ENCODE measurements at places on chromosomes 13 and 19. TPM values are rescaled to one million over a fixed set of nuclear protein-coding genes. Genes with fewer than 3 reads are reported as not detected.

Gene OLFM2
- 67.9 TPM for total RNA-seq

DNA sequence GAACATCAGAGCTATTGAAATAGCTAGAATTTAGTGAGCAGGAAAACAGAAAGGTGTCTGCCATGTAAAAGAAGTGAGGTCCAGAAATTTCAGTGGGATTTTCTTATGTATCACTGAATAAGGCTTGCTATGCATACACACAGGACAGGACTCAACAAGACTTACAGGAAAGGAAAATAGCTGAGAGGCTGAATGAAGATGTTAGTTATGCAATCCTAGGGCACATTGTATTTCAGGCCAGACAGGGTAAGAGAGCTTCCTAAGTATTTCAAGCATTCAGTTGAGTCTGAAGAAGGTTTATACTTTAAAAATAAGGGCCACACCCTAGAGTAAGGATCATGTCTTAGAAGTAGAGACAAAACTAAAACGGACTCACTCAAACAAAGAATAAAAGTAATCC, 419.9 kb upstream of the PRR20A start:
- no peak for DNase-seq

Gene IGSF23
- total RNA-seq, result not detected

DNA sequence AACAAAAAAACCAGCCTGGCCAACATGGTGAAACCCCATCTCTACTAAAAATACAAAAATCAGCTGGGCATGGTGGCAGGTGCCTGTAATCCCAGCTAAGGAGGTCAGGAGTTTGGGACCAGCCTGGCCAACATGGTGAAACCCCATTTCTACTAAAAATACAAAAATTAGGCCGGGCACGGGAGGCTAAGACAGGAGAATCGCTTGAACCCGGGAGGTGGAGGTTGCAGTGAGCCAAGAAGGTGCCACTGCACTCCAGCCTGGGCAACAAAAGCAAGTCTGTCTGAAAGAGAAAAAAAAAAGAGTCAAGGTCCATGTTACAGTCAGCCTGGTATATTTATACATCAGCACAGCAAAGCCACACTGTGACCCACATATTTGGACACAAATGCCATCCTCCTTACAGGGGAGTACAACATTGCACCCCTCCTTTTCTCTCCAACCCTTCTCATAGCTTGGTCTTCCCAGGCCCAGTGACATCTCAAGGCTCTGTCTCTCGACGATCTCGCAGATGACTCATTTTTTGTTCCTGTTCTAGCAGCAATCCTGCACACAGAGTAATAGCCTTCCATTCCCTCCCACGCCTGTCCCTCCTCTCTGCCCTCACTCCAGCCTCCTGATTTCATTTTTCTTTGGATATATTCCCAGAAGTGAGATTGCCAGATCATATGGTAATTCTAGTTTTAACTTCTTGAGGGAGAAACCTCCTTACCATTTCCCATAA, 21.0 kb upstream of the DPP9 start:
- no peak for DNase-seq

Gene KIR2DL3
- total RNA-seq, result not detected

Gene COL4A2
- 1,370 TPM for total RNA-seq

GRCh38 chr13:42804244-42804874, 23.0 kb downstream of the FAM216B start:
- no peak for DNase-seq
